Left renal pelvis (tissue), 4 donors: ENCODE measurements at places on chromosomes 12 and 14.

GRCh38 chr14:66268802-66269334 lies 217.3 kb upstream of the CCDC196 start:
- no peak for DNase-seq

- no peak for DNase-seq
Measured at GRCh38 chr12:93704122-93704521, 26.9 kb downstream of the CRADD start.

DNA sequence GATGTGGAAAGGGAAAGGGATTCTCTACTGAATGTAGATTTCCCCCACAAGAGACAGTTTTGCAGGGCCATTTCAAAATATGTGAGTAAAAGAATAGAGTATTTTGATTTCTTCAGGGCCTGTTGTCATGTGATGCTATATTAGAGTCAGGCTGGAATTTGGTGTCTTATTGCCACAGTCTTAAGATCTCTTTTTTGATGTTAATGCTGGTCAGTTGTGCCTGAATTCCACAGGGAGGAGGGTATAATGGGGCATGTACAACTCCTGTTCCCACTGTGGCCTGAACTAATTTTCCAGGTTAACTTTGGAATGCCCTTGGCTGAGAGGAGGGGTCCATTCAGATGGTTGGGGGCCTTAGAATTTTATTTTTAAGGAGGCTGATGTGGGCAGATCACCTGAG lies 111.0 kb upstream of the MAX start:
- no peak for DNase-seq

DNA sequence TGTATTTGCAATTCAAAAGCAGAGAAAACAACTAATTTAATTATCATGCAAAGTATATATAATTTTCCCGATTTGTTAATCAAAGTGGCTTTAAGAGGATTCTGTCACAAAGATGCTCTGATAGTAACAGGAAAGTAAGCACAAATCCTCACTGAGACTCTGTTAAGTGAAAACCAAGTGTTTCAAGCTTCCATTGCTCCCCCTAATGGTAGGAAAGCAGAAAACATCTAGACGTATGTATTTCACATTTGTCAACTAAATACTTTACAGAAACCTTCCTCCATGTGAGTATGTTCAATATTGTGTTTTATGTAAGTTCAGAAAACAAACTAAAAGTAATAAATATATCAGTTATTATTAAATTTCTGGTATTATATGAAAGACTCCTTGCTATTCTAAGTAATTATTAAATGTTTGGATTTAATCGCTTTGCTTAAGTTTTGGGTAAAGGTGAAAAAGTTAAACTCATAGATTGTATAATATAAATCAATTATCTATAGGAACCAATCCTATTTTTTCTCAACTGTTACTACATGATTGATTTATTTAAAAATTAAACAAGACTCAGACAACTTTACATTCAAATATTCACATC lies 1.5 kb upstream of the NTS start:
- no peak for DNase-seq

DNA sequence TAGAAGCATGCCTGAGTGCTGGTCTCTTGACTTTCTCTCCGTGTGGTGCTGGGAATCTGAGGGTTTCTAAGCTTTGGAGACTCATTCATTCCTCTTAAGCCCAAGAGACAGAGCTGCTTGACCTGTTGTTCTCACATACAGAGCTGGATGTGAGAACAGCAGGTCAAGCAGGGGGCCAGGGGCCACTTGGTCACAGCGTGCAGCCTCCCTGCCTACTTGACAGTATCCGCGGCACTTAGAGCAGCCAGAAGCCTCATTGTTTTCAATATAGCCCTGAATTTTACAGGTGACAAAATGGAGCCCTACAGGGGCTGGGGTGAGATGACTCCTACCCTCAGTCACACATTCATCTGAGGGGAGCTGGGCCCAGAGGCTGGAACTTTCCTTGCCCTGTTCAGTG lies 88.9 kb downstream of the ESRRB start:
- DNase-seq = no peak

- no peak for DNase-seq
Measured at GRCh38 chr12:3973269-3973884, 100.2 kb upstream of the PARP11 start.

- DNase-seq = no peak
Measured at GRCh38 chr12:42255221-42255865, 17.3 kb upstream of the YAF2 start.

DNA sequence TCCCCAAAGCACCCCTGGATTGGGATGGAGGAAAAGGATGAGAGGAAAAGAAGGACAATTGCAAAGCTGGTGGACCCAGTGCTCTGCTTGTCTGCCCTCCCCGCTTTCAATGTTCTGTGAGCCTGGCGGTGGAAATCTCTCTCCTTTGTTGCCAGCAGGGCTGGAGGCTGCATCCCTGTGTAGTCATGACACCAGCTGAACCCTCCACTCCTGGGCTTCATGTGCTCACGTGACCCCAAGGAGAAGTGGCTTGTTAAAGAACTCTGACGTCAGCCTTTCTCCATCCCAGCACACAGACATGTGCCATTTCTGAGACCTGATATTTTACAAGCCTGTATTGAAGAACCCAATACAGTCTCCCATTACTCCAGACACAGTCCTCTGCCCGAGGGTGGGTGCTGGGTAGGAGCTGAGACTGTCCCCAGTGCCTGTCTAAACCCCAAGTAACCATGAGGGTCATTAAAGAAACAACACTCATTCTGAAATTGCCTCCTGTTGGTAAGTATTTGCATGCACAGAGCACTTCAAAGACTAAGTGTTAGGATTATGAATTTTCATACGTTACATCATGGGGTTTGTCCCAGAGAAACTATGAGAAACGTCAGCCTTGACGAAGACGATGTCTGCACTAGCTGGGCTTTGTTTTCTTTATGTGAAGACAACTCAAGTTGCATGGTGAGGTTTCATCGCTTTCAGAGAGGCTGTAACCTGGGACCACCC lies 21.7 kb downstream of the GALNT16 start:
- DNase-seq = no peak

DNA sequence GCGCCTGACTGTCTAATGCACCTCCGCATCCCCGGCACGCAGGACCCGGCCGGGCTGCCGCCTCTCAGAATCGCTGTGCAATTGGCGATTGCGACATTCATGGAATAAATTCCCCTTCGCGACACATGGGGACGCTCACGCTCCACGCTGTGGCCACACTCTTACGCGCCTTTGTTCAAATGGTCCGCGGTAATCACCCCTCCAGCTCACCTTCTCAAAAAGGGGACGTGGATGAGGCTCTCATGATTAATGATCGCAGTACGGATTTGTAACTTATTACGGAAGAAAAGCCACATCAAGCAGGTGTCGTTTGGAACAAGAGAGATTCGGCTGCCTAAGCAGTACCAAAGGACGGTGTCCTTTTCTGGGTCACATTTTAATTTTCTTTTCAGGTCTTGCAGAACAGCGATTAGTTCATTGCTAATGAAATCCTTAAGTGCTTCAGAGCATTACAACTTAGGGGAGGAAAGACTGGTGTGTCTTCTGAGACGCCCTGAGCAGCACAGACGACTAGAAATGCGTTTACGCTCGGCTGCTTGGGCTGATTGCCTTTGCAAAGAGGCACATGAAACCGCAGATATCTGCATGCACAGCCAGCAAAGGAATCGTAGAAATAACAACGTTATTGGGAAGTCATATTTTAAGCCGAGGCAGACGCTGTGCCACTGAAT lies 37.3 kb upstream of the ADGRD1 start:
- DNase-seq = peak; percentile 48

DNA sequence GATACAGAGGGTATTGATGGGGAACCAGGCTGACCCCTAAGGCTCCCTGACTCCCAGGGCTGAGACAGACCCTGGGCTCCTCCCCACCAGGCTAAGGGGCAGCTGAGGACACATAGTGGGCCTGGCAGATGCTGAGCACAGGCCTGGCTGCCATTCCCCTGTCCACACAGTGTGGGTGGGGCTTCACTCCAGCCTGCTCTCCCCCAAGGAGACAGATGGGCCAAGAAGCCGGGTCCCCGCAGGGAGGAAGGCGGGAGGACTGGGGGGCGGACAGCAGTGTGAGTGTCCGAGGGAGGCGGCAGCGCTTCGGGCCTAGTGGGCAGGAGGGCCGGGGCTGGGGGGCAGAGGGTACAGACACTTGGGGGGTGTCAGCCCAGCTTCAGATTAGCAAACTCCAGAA lies 32.0 kb downstream of the RFLNA start:
- DNase-seq = no peak

- no peak for DNase-seq
Measured at GRCh38 chr14:102215576-102216250, 76.0 kb downstream of the WDR20 start.
